ENCODE measurements at places on chromosomes 7 and 10.

- DNase-seq: no peak
Measured at GRCh38 chr10:95646160-95646559, 10.4 kb downstream of the ALDH18A1 start.

- DNase-seq: peak; percentile 35
Measured at GRCh38 chr10:8058274-8059111, 4.0 kb downstream of the GATA3 start.

DNA sequence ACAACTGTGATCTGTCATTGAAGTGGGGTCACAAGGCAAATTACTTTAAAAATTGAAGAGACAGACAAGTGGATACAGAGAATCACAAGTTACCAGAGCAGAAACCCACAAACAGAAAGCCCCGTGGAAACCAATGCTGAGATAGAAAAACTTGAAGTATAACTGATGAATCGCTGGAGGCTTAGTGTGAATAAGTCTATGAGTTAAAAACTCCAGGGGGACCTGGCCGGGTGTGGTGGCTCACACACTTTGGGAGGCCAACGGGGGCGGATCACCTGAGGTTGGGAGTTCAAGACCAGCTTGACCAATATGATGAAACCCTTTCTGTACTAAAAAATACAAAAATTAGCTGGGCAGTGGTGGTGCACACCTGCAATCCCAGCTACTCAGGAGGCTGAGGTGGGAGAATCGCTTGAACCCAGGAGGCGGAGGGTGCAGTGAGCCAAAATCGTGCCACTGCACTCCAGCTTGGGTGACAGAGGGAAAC, 69.7 kb upstream of the ZNRF2 start:
- DNase-seq: no peak

DNA sequence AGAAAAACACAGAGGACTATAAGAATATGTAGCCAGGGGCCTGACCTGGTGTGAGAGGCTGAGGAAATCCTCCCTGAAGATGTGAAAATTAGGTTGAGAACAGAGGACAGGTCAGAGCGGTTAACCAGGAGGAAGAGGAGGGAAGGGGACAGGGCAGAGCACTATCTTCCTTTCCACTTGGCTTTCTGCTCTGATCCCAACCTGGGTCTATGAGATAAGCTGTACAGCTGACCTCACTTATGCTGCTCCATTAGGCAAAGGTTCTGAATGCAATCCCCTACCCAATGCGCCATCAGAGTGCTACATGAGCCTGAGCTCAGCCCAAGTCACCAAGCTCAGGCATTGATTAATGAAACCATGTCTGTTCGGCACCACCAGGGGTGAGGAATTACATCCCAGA, 10.5 kb downstream of the LIPA start:
- DNase-seq: no peak

GRCh38 chr7:101442426-101443070, 79.9 kb downstream of the COL26A1 start:
- DNase-seq: no peak

DNA sequence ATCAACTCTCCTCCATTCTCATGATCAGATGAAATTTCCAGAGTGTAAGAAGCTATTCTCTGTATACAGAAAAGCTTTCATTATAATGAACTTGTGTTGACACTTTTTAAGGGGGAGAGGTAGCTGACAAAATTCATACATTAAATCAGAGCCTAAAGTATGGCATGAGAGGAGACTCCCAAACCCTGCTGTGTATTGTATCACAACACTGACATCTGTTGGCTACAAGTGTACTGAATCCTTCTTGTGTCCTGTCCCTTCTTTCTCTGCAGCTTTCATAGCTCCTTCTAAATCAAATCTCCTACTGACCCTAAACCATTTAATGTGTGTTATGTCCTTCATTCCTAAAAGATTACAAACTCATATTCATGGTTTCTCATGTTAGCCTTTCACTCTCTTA, 70.9 kb downstream of the GCC1 start:
- no peak for DNase-seq

DNA sequence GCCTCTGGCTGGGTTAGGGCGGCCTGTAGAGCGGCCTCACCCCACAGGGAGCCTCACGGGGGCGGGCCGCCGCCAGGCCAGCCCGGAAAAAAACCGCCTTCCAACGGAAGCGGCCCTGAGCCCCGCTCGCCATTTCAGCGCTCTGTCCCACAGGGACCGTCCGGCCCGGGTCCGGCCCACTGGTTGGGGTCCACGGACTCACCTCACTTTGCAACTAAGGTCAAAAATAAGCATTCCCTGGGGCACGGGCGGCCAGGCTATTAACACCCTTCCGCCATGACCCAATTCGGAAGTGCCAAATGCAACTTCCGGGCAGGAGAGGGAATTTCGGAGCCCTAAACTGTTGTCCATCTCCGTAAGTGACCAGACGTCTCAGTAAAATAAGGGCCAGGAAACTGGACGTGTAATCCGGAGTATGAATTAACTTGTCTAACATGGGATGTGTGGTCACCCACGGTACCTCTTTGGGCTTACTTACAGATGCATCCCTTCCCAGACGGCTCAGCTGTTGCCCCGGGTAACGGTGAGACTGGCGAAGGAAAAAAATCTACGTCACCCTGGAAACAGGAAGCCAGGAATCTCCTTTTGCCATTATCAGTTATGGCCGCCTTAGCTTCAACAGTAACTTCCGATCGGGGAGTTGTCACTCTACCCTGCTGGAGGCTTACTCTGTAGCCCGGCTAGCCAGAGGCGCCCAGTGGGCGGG, at the start of gene BBIP1:
Gene BBIP1, minus strand, starts transcription at position 538 of the 706 bp plus-strand sequence. CDS start 1,023 bp downstream, outside the sequence.
- no peak for DNase-seq

GRCh38 chr7:159191236-159191635, 46.6 kb upstream of the VIPR2 start:
- DNase-seq: no peak

- no peak for DNase-seq
Measured at GRCh38 chr10:30062090-30062489, 2.7 kb upstream of the JCAD start.

- no peak for DNase-seq
Measured at GRCh38 chr10:34880817-34881216, 65.7 kb upstream of the PARD3 start.

DNA sequence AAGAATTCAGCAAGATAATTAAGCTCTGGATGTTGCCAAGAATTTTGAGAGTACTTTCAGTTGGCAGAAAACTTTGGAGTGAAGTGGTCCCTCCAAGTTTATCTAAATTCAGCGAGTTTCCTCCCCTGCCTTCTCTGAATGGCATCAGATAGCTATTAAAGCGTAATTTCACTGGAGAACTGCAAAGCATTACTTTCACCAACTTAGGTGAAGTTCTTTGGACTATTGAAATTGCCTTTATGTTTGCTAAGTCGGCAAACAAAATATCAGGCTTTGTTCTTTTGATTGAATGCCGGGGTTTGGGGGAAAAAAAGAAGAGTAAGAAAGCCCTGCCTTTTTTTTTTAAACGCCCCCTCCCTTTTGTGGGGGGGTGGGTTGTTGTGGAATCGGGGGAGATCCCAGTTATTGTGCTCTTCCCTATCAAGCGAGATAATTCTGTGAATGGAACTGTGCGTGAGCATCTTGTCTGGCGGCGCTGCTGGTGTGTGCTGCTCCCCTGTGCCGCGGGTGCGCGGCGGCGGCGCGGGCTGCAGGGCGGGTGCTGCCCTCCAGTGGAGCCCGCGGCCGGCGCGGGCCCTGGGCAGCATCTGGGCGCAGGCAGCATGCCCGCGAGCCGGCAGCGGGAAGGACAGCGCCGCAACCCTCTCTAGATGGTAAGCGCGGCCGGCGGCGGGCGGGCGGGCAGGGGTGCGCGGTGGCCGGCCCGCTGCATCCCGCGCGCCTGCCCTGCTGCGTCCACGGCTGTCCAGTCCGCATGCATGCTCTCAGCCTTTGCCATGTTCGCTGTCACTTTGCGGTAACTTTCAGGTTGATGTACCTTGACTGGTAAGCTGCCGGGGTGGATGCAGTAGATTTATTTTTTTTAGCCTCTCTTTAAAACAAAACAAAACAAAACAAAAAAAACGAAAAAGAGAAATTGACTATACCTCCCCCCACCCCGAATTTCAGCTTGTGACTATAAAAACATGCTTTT, 176.5 kb downstream of the TCF7L2 start:
- DNase-seq: peak; percentile 63

GRCh38 chr7:119545118-119545517, 727.9 kb upstream of the KCND2 start:
- no peak for DNase-seq

DNA sequence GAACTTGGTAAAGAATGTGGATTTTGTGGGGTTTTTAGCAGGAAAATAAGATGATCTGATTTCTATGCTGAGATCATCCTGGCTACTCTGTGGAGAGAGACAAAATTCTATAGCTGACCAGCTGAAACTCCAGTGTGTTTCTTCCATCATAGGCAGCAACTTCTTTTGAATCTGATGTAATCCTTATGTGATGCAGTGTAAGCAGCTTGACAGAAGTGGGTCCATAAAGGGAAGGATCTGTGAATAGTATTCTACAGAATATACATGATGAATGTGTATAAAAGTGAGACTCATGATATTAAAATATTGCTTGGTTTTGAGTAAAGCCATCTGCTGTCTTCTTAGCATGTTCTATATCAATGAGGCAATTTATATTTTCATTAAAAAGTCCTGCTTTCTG, 4.4 kb downstream of the MYO3A start:
- no peak for DNase-seq

DNA sequence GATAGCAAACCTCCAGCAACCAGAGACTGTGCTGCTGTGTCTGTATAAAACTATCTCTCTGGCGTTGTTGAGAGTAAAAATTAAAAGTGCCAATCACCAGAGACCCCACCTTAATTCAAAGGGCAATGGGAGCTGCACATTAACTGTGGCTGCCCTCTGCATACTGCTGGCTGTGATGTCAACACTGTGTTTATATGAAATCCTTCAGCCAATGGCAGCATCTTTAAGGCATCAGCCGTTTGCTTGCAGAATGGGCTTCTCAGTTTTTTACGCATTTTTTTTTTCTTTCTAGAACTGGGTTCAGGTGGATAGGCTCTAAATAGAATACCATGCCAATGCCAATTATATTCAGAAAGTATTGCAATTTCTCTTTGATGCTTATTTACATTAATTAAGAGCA, 47.7 kb downstream of the CHN2 start:
- DNase-seq: no peak

- no peak for DNase-seq
Measured at GRCh38 chr7:100029596-100029995, 14.2 kb downstream of the ZKSCAN1 start.

DNA sequence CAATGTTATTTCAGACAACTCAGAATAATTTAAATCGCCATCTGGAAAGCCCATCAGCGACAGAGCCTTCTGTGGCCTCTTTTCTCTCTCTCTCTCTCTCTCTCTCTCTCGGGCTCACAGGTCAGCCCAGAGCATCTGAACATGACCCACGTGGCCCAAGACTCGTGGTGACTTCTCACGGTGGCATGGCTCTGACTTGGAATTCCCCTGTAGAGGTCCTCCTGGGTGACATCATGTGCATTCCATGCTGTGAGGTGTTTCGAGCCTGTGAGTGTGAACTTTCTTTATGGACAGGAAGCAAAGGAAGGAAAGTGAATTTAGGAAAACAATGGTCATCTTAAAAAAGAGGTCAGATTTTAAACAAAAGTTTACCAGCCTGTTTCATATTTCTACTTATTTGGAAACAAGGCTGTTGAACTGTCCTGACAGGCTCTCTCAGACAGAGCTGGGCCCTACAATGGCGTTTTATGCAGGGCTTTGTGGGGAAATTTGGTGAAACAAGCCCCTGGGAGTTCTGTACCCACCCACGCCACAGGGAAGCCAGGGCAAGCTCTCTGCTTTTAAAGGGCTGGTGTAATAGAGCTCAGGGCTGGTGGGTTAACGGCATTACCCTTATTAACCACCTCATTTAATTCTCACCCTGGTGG, 359.7 kb upstream of the ZNF32 start:
- no peak for DNase-seq

DNA sequence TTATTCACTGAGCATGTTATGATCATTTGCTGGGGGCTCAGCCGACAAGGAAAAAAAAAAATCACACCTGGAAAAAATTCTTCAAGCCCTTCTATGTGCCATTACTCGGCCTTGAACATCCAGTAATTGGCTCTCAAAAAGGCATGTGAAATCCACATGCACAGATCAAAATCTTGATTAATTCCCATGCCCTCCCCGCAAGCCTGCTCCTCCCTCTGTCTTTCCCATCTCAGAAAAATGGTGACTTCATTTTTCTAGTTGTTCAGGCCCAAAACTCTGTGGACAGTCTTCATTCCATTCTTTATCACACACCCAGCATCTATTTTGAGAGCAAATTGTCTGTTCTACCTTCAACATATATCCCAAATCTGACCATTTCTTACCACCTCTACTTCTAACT, 91.2 kb upstream of the FRMD4A start:
- DNase-seq: no peak

GRCh38 chr10:116088985-116089384, 184.0 kb downstream of the GFRA1 start:
- no peak for DNase-seq

DNA sequence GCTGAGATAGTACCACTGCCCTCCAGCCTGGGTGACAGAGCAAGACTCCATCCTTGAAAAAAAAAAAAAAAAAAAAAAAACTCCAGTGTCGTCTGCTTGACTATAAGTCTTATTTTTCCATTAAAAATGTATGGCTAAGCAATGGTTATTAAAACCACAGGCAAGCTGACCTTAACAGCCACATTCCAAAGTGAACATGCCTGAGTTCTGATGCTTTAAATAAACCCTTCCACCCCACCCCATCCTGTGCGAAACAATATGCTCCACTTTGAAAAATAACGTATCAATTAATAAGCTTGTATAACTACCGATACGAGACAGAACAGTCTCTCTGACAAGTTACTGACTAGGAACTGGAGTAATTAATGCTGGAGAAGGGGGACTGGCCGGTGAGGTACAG, 63.7 kb downstream of the LARP4B start:
- no peak for DNase-seq

- no peak for DNase-seq
Measured at GRCh38 chr10:79446758-79447084, 1.3 kb upstream of the ZCCHC24 start.

DNA sequence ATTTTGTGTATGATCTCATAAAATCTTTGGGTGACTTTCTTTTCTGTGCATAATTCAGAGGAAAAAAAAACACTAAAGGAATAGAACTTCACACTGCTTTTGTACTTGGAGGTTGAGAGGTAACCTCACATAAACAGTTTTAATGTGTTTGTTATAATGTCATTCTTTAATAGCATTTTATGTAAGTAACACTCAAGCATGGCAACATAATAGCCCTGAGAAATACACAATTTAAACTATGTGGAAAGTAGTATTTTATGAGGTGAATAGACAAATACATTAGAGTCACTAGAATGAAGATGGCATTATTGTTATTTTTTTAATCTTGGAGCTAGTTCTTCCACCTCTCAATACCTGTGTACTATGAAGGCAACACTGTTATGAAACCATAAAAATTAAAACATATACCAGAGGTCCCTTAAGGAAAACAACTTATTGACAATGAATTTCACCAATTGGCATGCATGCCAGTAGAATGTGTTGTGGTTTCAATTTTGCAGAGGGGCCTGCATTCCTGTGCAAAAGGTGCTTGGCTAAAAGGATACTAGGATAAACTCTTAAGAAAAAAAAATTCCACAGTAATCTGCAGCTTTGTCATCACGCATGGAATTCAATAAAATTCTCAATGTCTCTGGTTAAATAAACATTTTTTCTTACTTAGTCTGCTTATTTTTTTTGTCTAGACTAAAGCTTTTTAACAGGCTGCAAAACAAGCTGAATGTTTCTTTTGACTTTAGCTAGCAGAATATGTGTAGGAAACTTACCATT, 102.5 kb downstream of the CD36 start:
- DNase-seq: no peak
